ENCODE measurements at places on chromosomes 4 and X. TPM values are rescaled to one million over a fixed set of nuclear protein-coding genes. Genes with fewer than 3 reads are reported as not detected.

- H3K36me3 ChIP-seq: no peaks in the 10 kb centered on the region
- no peak for DNase-seq
- H3K4me3 ChIP-seq: no peak overlapping the region
- no peaks in the 10 kb centered on the region for H3K4me1 ChIP-seq
These were observed 52.2 kb downstream of the AFM start for GRCh38 chr4:73533515-73534422.

DNA sequence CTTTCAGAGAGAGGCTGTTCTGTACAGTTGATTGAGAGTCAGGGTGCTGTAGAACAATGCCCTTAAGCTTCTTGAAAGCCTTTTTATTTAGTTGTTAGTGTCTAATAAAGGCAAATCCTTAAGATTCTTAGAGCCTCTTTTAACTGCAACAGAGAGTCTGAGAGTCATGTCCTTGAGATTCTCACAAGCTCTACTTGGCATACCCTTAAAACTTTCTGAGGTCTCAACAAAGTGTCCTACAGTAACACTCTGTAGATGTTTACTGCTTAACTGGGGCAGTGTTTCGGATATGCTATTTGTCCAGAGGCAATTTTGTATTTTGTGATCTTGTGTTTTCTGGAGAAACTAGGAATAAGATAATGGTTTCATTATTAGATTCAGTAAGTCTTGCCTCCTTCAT is 209.7 kb downstream of the ARHGAP24 start:
- DNase-seq: no peak
- no peak overlapping the region for H3K4me3 ChIP-seq
- H3K4me1 ChIP-seq: no peaks in the 10 kb centered on the region
- H3K36me3 ChIP-seq: no peaks in the 10 kb centered on the region
- H3K27me3 ChIP-seq: no peaks in the 10 kb centered on the region

DNA sequence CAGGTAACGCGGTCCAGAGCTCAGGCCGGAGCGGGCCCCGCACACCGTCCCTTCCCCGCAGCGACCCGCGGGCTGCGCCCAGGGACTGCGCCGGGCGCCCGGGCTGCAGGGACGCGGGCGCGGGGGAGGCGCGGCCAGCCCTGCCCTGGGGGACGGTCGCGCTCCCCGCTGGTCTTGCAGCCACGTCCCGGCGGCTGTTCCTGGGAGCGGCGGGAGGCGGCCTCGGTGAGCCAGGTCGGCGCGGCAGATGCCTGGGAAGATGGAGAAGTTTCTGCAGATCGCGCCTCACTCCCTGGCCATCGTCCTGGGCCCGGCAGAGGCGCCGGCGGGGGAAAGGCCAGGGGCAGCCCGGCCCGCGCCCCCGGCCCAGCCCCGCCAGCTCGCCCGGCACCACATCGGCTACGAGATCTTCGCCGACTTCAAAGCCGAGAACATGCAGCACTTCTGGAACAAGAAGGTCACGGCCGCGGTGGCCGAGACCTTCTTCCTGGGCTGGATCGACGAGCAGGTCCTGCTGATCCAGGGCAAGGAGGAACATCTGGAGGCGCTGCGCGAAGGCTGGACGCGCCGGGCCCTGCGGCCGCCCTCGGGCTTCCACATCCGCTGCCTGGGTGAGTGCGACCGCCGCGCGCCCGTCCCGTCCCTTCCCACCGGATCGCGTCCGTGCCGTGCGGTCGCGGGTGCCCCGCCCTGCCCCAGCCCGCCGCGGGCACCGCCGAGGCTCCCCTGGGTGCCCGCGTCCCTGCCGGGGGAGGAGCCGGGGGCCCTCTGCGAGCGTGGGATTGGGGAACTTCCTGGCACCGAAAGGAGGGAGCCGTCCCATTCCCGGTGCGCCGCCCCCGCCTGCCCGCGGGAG is 107.4 kb upstream of the STOX2 start:
- H3K27me3 ChIP-seq: no peaks in the 10 kb centered on the region
- no peaks in the 10 kb centered on the region for H3K4me1 ChIP-seq
- no peaks in the 10 kb centered on the region for H3K36me3 ChIP-seq
- H3K4me3 ChIP-seq: peak overlapping the region; percentile 59
- DNase-seq: no peak
- peak overlapping the region; percentile 68 for H3K27ac ChIP-seq

DNA sequence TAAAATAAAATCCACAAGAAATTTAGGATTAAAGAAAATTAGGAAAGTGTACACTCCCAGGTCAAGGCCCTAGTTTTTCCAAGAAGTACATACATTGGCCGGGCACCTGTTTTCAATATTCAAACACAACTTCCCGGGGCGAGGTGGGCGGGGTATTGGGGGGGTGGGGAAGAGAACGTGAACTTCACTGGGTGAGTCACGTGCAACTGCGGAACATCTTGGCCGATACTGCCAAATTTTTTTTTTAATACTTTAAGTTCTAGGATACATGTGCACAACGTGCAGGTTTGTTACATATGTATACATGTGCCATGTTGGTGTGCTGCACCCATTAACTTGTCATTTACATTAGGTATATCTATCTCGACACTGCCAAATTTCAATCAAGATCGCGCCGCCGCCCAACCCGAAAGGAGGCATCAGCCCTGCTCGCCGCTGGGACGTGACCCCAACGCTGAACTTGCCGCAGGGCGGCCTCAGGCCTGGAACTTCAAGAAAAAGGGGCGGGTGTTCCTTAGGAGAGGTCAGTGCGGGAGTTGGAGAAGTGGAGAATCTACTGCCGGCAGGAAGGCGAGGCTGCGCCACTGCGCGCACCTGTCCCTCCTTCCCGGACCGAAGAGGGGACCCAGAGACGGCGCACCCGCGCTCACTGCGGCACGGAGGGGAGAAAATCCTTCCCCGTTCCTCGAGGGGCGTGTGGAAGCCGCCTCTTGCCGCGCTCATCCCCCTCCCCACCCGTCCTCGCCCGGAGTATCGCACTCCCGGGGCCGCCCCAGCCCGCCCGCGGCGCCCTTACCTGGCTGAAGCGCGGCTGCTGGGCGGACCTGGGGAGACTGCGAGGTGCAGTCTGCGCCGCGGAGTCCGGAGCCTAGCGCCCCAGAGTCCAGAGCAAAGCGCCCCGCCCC is at the start of gene TEC:
Gene TEC (minus strand): TSS at position 883 of the 905 bp plus-strand sequence. CDS start 41,224 bp downstream, outside the sequence.
- H3K27me3 ChIP-seq: no peaks in the 10 kb centered on the region
- peak within 1 kb of the TSS; percentile 92 for H3K4me3 ChIP-seq
- peak within 1 kb of the TSS; percentile 83 for H3K27ac ChIP-seq
- H3K4me1 ChIP-seq: peaks cover 13% of the 10 kb centered on the region
- DNase-seq: peak; percentile 63
- no peaks in the 10 kb centered on the region for H3K36me3 ChIP-seq

- H3K27me3 ChIP-seq: no peaks in the 10 kb centered on the region
- no peak overlapping the region for H3K27ac ChIP-seq
- no peak for DNase-seq
- no peaks in the 10 kb centered on the region for H3K36me3 ChIP-seq
These were observed 23.8 kb downstream of the SMIM20 start for GRCh38 chr4:25937801-25938200.

- H3K4me3 ChIP-seq: no peak overlapping the region
- DNase-seq: no peak
- H3K4me1 ChIP-seq: no peaks in the 10 kb centered on the region
- H3K36me3 ChIP-seq: no peaks in the 10 kb centered on the region
- H3K27ac ChIP-seq: no peak overlapping the region
- peaks cover 27% of the 10 kb centered on the region for H3K27me3 ChIP-seq
These were observed 1.6 kb downstream of the PCDH10 start for GRCh38 chr4:133150486-133151340.

DNA sequence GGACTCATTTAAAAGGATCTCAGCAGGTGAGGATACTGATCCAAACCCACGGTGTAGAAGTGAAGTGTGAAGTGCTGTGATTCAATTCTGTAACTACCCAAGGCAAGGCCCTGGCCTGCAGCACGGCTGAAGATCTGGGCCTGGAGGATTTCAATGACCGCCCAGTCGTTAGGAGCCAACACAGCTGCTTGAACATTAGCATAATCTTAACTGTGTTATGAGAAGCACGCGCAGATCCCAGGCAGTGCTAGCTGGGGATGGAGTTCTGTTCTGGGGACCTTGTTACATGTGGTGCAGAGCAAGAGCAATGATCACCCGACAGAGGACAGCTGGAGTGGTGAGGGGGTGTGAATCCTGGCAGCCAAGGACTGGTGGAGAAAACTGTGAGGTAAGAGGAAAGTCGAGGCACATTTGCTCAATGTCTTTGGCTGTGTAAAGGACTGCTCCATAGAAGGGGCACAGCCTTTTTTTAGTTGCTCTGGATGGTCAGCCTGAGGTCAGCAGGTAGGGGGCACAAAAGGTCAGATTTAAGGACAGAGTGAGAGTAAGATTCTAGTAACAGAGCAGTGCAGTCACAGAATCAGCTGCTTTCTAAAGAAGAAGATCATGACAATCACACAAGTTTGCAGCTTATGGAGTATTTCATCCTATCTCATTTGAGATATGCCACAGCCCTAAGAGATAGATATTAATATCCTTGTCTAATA is 181.8 kb downstream of the DCLK2 start:
- DNase-seq: no peak
- H3K4me3 ChIP-seq: no peak overlapping the region
- peaks cover 5% of the 10 kb centered on the region for H3K36me3 ChIP-seq
- no peaks in the 10 kb centered on the region for H3K4me1 ChIP-seq

GRCh38 chrX:119410854-119411253 is 11.7 kb downstream of the SLC25A43 start:
- no peaks in the 10 kb centered on the region for H3K4me1 ChIP-seq
- H3K4me3 ChIP-seq: no peak overlapping the region
- H3K27me3 ChIP-seq: no peaks in the 10 kb centered on the region
- DNase-seq: no peak

DNA sequence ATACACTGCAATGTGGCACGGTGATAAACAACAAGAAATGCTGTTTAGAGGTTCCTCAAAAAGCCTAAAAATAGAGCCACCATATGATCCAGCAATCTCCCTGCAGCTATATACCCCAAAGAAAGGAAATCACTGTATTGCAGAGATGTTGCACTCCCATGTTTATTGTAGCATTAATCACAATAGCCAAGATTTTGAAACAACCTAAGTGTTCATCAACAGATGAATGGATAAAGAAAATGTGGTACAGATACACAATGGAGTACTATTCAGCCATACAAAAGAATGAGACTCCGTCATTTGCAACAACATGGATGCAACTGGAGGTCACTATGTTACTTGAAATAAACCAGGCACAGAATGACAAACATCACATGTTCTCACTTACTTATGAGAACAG is 365.8 kb upstream of the DIPK2B start:
- H3K36me3 ChIP-seq: no peaks in the 10 kb centered on the region
- no peaks in the 10 kb centered on the region for H3K4me1 ChIP-seq
- no peak overlapping the region for H3K4me3 ChIP-seq
- DNase-seq: no peak
- no peak overlapping the region for H3K27ac ChIP-seq
- H3K27me3 ChIP-seq: no peaks in the 10 kb centered on the region

DNA sequence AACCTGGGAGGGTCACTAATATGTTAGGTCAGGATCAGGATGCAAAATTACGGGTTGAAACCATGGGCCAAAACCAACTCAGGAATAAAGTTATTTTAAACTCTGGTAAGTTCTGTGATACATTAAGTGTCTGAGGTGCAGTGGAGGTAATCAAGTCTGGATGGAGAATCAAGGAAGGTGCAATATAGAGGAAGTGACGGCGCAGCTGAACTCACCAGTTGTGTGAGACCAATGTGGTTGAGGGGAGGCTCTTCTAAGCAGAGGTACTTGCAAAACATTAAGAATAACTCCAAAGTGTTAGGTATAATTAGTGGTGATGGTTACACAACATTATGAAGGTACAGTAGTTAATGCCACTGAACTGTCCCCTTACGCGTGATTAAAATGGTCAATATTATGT is 19.7 kb downstream of the GAB3 start:
- no peaks in the 10 kb centered on the region for H3K27me3 ChIP-seq
- H3K4me3 ChIP-seq: no peak overlapping the region
- no peaks in the 10 kb centered on the region for H3K4me1 ChIP-seq
- DNase-seq: no peak

- no peak overlapping the region for H3K27ac ChIP-seq
- no peaks in the 10 kb centered on the region for H3K27me3 ChIP-seq
- peak; percentile 53 for DNase-seq
- no peaks in the 10 kb centered on the region for H3K36me3 ChIP-seq
- H3K4me3 ChIP-seq: no peak overlapping the region
- H3K4me1 ChIP-seq: no peaks in the 10 kb centered on the region
These were observed 35.7 kb downstream of the ING2 start for GRCh38 chr4:183540410-183541009.

DNA sequence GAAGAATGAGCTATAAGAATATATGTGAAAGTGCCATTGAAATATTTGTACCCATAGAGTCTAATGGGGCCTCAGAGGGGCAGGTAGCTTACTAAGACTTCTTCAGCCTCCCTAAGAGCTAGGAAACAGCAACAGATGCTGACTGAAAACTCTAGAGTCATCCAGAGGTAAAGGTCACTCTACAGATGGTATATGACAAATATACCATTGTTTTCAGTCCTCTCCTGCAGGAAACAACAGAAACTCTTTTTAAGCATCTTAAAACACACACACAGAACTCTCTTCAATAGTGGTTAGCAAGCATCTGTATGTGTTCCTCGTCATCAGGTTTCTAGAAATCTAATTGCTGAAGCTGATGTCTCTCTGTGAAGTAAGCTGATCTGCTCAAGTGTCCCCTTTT is 313.8 kb upstream of the GATB start:
- no peaks in the 10 kb centered on the region for H3K27me3 ChIP-seq
- peaks cover 29% of the 10 kb centered on the region for H3K4me1 ChIP-seq
- H3K4me3 ChIP-seq: no peak overlapping the region

DNA sequence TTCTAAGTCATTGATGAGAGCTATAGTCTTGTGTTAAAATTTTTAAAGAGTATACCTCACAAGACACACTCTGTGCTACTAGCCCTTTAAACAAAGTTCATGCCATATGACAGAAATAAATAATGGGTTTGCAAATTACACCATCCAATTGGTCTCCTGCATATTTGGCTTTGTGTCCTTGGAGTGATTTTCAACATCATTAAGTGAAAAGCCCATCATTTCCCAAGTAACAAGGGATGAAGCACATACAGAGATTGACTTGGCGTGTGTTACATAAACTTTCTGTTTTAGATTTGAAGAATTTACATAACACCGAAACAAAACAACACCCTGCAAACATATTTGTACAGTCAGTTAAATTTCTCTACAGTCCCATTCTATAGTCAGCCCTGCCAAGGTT is 216.9 kb upstream of the NEIL3 start:
- H3K27ac ChIP-seq: no peak overlapping the region
- no peaks in the 10 kb centered on the region for H3K4me1 ChIP-seq

The HMGN5 gene
- total RNA-seq: 3.6 TPM

The NHSL2 gene
- 5.5 TPM for total RNA-seq

The MTM1 gene
- total RNA-seq: 9.0 TPM

The GPR50 gene
- total RNA-seq: not detected

The WDR1 gene
- 216 TPM for total RNA-seq

The GUCY1A1 gene
- total RNA-seq: 35.5 TPM

The ZCCHC4 gene
- 7.4 TPM for total RNA-seq
